Muscle of leg (tissue), 16 donors: ENCODE measurements at places on chromosomes 6 and 20. TPM values are rescaled to one million over a fixed set of nuclear protein-coding genes. Genes with fewer than 3 reads are reported as not detected.

The SLX4IP gene
- 4.4 TPM for total RNA-seq

The PDE7B gene
- 10.3 TPM for total RNA-seq

The PRRT1 gene
- 0.18 TPM for total RNA-seq

The SULF2 gene
- total RNA-seq: 35.6 TPM

The KCNK15 gene
- total RNA-seq: 0.27 TPM

The DSTN gene
- total RNA-seq: 145 TPM

DNA sequence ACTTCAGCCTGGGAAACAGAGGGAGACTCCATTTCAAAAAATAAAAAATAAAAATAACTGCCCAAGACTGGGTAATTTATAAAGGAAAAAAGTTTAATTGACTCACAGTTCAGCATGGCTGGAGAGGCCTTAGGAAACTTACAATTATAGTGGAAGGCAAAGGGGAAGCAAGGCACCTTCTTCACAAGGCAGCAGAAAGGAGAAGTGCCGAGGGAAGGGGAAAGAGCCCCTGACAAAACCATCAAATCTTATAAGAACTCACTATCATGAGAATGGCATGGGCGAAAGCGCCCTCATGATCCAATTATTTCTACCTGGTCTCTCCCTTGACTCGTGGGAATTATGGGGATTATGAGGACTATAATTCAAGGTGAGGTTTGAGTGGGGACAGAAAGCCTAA is 95.5 kb upstream of the LGSN start:
- H3K4me3 ChIP-seq: no peak overlapping the region
- DNase-seq: no peak
- H3K4me1 ChIP-seq: no peaks in the 10 kb centered on the region
- no peaks in the 10 kb centered on the region for H3K36me3 ChIP-seq

DNA sequence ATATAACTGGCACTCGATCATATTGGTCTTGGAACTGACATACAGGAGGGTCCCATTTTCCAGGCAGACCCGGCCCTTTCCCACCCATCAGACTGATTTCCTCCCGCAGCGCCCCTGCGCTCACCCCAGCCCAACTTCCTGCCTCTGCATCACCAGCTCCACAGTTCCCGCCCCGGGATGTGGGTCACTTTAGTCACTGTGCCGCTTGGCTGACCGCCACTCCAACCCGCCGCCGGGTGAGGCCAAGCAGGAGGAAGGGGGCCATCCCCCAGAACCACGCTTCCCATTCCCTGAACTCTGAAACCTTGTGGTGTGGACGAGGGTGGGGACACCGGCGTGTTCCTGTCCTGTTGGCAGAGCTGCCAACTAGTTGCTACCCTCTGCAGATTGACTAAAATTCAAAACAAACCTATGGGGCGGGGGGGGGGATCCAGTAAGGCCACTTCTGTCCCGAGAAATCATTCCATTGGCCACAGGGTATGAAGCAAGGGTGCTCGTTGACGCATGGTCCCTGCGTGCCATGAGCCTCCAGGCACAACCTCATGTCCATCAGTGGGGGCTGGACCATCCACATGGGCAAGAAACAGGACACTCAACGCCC is 12.3 kb downstream of the TGM2 start:
- DNase-seq: peak; percentile 71
- H3K27ac ChIP-seq: peak overlapping the region; percentile 92
- H3K27me3 ChIP-seq: no peaks in the 10 kb centered on the region
- H3K4me3 ChIP-seq: no peak overlapping the region
- H3K36me3 ChIP-seq: peaks cover 5% of the 10 kb centered on the region

DNA sequence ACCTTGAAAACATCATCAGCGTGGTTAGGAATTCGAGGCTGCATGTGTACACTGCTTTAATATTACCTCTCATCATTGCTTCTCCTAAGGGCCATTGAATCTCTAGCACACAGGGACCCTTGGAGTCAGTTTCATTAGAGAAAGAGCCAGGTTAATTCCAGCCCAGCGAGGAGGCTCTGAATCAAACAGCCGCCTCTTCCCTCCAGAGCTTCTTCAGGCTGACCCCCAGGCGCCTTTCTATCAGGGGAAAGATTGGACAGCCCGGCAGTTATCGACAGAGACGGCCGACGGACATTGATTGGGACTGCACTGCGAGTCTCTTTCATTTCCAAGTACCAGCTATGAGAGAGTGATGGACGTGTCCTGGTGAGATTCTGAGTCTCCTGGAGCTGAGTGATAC is 159.2 kb downstream of the ANKRD60 start:
- peaks cover 7% of the 10 kb centered on the region for H3K4me1 ChIP-seq
- H3K27ac ChIP-seq: no peak overlapping the region
- no peak overlapping the region for H3K4me3 ChIP-seq

- H3K36me3 ChIP-seq: peaks cover 2% of the 10 kb centered on the region
- H3K27me3 ChIP-seq: no peaks in the 10 kb centered on the region
- DNase-seq: peak; percentile 85
- peak overlapping the region; percentile 100 for H3K4me3 ChIP-seq
Measured at GRCh38 chr6:113855500-113856374, 1.4 kb upstream of the MARCKS start.

DNA sequence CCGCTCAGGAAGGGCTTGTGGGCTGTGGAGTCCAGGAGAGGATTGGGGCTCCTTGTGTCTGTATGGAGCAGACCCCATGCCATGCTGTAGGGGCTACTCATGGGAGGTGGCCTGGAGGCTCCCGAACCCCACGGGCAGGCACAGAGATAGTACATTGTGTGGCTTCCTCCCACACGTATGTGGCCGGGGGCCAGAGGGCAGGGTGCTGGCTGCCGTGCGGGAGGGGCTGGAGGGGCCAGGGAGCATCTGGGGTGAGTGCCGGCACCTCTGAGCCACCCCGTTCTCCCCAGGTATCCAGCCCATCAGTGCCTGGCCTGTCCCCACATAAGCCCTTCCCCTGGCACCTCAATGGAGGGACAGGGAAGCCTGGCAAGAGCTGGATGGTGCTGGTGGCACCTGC is 7.6 kb downstream of the RBBP8NL start:
- no peak overlapping the region for H3K27ac ChIP-seq
- DNase-seq: no peak
- H3K4me1 ChIP-seq: peaks cover 3% of the 10 kb centered on the region
- no peaks in the 10 kb centered on the region for H3K36me3 ChIP-seq

- H3K36me3 ChIP-seq: no peaks in the 10 kb centered on the region
- H3K27me3 ChIP-seq: peaks cover 2% of the 10 kb centered on the region
- H3K4me3 ChIP-seq: no peak overlapping the region
- no peaks in the 10 kb centered on the region for H3K4me1 ChIP-seq
- DNase-seq: no peak
- no peak overlapping the region for H3K27ac ChIP-seq
Measured at GRCh38 chr20:23303325-23304102, 47.1 kb upstream of the NXT1 start.

DNA sequence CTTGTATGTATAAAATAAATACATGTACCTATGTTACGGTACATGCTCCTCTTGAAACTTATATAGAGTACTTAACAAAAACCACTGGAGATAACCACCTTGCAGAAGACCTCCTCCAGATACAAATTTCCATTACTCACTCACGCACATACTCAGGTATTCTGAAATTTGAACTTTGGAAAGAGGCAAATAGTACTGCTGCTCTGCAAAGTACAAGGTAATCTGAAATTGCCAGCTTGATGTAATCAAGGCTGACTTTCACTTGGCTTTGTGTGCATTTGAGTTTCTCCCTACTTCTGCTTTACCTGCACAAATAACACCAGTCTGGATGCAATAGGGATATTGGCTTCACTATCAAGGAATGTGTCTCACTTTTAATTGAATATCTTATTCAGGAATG is 123.6 kb downstream of the FOXA2 start:
- H3K36me3 ChIP-seq: no peaks in the 10 kb centered on the region
- no peak overlapping the region for H3K4me3 ChIP-seq
- peaks cover 4% of the 10 kb centered on the region for H3K27me3 ChIP-seq
- no peak for DNase-seq
- no peaks in the 10 kb centered on the region for H3K4me1 ChIP-seq

DNA sequence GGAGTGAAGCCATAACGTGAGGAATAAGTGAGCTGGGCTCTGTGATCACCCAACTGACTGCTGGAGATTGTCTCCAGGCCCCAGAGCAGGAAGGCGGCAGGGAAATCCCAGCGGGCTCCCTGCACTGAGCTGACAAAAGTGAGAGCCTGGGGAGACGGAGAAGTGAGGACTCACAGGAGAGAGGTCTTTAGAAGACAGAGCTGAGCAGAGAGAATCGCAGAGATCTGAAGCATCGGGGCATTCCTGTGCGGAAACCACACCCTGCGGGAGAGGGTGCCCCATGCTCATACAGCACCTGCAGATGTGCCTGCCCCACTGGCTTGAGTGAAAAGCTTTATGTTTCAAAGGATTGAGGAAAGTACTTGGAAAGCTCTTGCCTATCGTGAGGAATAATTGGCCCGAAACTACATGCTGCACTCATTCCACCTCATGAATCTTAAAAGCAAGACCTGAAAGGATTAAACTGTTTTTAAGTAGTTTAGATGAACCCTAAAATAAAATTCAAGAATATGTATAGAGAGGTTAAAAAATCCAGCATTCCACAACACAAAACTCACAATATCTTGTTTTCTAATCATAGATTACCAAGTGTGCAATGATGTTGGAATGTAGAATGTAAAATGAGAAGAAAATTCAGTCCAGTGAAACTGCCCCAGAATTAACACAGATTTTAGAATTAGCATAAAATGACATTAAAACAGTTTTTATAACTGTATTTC is 17.7 kb upstream of the THBS2 start:
- H3K4me1 ChIP-seq: peaks cover 4% of the 10 kb centered on the region
- no peak overlapping the region for H3K4me3 ChIP-seq
- no peaks in the 10 kb centered on the region for H3K27me3 ChIP-seq
- no peaks in the 10 kb centered on the region for H3K36me3 ChIP-seq
- DNase-seq: no peak

GRCh38 chr6:26318459-26319404 is 46.3 kb upstream of the BTN3A2 start:
- H3K27me3 ChIP-seq: peaks cover 28% of the 10 kb centered on the region
- H3K4me3 ChIP-seq: no peak overlapping the region
- no peaks in the 10 kb centered on the region for H3K36me3 ChIP-seq
- no peak overlapping the region for H3K27ac ChIP-seq

GRCh38 chr6:79335133-79335674 is 100.7 kb upstream of the HMGN3 start:
- no peak overlapping the region for H3K4me3 ChIP-seq
- peak; percentile 3 for DNase-seq
- H3K27ac ChIP-seq: no peak overlapping the region
- H3K27me3 ChIP-seq: no peaks in the 10 kb centered on the region

DNA sequence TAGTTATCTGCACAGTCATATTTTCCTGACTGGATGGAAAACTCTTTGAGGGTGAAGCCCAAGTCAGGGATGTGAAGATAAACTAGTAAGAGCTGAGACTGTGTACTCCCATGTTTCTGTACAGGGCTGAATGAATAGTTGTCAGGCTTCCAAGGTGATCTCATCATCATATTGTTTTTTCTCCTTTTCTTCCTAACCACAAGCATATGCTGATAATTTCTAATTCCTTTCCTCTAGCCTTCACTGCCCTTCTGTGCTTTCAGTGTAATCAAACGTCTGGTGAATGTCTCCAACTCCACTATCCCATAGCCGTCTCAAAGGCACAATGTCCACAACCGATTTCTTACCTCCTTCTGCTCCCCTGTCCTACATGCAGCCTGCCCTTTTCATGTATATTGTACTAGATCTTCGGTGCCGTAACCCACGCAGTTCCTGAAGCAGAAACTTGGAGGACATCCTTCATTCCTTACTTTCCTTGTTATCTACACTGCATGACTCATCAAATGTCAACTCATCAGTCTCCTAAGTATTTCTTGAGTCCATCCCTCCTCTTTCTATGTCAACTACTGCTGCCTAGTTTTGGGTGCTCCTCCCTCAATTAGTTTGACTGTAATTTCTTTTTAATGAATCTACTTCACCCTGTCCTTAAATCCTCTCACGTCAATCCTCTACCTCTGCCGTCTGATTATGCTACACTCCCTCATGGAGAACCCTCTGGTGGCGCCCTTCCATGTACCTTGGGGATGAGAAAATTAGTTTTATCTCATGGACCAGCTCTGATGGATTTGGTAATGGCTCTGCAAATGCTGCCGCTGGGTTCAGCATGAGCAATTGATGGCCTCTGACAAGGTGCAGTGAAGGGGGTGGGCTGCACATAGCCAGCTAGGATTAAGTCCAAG is 21.9 kb downstream of the NCOA7 start:
- H3K27ac ChIP-seq: no peak overlapping the region
- H3K4me1 ChIP-seq: peaks cover 2% of the 10 kb centered on the region
- H3K27me3 ChIP-seq: no peaks in the 10 kb centered on the region
- DNase-seq: peak; percentile 86
- H3K36me3 ChIP-seq: no peaks in the 10 kb centered on the region

DNA sequence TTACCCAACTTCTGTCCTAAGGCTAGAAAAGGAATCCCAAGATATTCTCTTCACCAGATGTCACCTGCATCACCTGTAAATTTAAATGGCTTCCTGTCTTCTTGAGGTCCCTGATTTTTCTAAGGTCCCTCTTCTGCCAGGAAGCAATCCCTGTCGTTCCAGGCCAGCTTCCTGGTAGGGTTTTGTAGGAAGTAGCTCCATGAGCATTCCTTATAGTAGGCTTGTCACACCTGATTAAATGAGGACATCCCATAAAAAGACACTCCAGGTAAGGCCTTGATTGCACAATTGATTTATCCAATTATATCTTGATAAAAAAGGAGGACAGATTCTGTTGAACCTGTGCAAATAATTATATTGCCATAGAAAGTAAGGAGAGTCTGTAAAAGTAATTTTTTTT is 8.7 kb downstream of the RAB44 start:
- H3K27ac ChIP-seq: no peak overlapping the region
- H3K4me1 ChIP-seq: no peaks in the 10 kb centered on the region
- H3K27me3 ChIP-seq: no peaks in the 10 kb centered on the region
- no peaks in the 10 kb centered on the region for H3K36me3 ChIP-seq
- H3K4me3 ChIP-seq: no peak overlapping the region
- no peak for DNase-seq

GRCh38 chr6:166626177-166627032 is 646 bp downstream of the RPS6KA2 start:
- peak; percentile 46 for DNase-seq
- H3K4me1 ChIP-seq: peaks cover 22% of the 10 kb centered on the region
- H3K27ac ChIP-seq: peak overlapping the region; percentile 26

- no peaks in the 10 kb centered on the region for H3K4me1 ChIP-seq
- DNase-seq: no peak
- H3K27ac ChIP-seq: no peak overlapping the region
Measured at GRCh38 chr6:99802396-99803031, 191.5 kb downstream of the MCHR2 start.
